ENCODE measurements at places on chromosomes 3 and 15.

GRCh38 chr3:178073366-178073765, 462.9 kb upstream of the KCNMB2 start:
- DNase-seq = no peak

DNA sequence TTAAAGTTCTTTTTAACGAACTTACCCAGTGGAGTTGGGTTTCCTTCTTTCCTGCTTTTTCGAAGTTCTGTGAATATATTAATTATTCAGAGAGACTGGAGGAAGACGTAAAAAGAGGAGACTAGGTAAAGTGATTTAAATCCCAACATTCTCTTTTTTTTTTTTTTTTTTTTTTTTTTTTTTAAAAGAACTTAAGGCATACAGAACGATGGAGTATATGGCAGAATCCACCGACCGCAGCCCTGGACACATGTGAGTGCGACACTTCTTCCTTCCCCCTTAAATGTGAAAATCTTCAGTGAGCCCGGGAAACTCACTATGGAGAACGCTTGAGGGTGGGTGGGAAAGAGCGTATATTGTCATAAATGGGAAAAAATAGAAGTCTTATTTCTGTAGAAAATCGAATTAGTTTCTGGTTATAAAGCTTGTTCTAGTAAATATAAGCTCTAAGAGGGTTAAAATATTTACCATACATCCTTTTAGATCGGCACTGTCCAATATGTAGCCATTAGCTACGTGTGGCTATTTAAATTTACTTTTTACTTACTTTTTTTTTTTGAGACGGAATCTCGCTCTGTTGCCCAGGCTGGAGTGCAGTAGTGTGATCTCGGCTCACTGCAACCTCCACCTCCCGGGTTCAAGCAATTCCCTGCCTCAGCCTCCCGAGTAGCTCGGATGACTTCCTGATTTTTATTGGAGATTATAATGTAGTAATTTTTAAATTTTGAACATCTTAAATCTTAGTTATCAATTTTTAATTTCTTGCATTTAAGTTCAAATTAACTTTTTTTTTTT, 892 bp downstream of the NMD3 start:
- DNase-seq = peak; percentile 46

GRCh38 chr3:174639406-174639805, 219.7 kb upstream of the NAALADL2 start:
- no peak for DNase-seq

- DNase-seq = peak; percentile 7
Observed at GRCh38 chr3:190696777-190697501, 165.6 kb downstream of the GMNC start.

DNA sequence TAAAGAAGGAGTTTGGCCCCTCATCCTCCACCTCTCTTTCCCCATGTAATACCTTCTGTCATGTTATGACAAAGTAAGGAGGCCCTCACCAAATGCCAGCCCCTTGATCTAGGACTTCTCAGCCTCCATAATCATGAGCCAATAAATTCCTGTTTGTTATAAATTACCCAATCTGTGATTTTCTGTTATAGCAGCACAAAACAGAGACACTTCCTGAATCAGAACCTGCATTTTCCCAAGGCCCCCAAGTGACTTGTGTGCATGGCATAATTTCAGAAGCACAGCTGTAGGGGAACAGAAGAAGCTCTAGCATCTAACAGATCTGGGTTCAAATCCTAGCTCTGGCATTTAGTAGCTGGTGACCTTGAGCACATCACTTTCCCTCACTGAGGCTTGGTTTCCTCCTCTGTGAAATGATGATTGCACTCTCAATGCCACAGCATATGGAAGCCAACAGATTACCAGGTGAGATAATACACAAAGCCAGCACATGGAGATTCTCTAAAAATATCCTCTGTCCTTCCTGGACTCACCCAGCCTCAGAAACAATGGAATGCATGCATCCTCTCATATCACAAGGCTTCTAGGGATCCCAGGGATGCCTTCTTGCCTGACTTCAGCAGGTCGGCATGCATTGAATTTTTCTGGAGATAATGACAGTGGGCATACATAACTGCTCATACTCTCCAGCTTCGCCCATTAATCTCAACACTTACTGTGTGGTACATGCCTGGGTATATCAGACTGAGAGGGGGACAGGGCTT, 26.3 kb downstream of the TLNRD1 start:
- no peak for DNase-seq

GRCh38 chr15:35374661-35375060, 171.3 kb downstream of the DPH6 start:
- no peak for DNase-seq

DNA sequence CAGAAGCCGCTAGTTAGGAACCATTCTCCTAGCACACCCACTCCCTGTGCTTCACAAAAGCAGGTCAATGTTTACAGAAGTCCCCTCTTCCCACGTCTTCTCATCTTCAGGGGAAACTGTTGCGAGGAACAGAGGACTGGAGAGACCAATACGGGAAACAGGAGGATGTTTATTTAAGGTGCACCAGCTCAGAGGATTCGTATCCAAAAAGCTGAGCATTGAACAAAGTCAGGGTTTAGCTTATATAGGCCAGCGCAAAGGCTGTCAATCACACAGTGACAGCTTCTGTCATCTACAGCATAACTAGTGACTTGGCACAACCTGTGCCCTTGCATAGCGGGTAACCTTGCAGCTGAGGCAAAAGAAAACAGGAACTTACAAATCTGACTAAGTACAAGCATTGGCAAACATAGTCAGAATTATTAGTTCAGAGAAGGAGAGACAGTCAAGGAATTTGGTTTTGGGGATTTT, 61.3 kb downstream of the ZDHHC19 start:
- DNase-seq = no peak

DNA sequence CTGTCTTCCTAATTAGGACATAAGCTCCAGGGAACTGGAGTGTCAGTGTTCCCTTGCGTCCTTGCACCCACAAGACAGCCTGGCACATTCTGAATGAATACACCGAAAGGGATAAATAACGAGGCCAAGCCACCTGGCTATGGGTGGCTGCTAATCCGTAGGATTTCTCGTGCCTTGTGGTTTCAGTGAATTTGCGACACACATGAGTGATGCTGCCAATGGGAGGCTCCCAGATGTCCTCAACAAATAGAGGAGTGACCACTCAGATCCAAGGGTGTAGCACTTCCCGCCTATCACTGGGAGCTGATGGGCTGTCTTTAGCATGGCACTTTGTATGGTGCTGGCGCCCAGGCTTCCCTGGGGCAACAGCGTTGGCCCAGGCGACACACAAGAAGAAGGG, 43.4 kb downstream of the APBA2 start:
- DNase-seq = no peak

GRCh38 chr3:56886314-56886713, 84.6 kb upstream of the ARHGEF3 start:
- DNase-seq = no peak

- DNase-seq = no peak
Observed at GRCh38 chr3:125120379-125121122, 64.8 kb upstream of the HEG1 start.

DNA sequence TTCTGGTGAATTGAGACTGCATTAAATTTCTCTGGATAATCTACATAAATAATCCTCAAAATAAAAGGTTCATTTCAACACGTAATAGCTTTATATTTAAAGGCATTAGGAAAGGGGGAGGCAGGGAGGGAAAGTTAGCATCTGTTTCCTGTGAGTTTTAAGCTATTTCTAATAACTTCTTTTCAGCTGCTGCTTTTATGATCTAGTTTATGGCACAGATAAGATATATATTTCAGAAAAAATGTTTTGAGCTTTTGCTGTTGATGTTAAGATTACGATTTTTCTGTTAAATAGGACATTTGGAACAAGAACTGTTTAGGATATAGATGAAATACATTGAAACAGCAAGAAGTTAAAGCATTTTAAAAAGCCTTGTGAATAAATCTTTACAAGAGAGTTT, 30.0 kb downstream of the UBE2E1 start:
- no peak for DNase-seq

DNA sequence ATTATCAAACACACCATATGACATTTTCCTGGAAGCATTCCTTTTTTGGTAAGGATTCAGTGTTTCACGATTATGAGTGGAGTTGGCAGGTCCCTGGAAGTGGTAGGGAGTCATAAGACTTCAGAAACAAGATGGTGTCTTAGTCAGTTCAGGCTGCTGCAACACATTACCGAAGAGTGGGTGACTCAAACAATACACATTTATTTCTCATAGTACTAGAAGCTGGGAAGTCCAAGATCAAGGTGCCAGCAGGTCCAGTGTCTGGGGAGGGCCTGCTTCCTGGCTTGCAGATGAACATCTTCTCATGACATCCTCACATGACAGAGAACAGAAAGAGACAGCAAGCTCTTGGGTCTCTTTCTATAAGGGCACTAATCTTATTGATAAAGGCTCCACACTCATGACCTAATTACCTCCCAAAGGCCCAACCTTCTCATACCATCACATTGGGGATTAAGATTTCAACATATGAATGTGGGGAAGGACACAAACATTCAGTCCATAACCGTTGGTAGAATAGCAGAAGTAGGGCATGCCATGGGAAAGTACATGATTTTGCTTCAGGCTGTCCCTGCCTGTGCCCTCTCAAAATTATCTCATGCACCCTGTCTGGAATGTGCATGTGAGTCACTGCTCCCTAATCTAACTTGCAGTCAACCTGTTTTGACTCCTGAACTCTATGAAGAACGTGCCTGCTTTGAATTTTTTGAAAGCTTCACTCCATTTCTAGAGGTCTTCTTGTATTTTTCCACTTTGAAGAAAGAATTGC, 72.5 kb downstream of the GTPBP8 start:
- no peak for DNase-seq

GRCh38 chr3:47803480-47804025, 615 bp downstream of the DHX30 start:
- peak; percentile 10 for DNase-seq

- DNase-seq = no peak
Observed at GRCh38 chr3:114122027-114122709, 56.7 kb downstream of the DRD3 start.

GRCh38 chr15:101252836-101253235, 988 bp upstream of the CHSY1 start:
- DNase-seq = no peak

DNA sequence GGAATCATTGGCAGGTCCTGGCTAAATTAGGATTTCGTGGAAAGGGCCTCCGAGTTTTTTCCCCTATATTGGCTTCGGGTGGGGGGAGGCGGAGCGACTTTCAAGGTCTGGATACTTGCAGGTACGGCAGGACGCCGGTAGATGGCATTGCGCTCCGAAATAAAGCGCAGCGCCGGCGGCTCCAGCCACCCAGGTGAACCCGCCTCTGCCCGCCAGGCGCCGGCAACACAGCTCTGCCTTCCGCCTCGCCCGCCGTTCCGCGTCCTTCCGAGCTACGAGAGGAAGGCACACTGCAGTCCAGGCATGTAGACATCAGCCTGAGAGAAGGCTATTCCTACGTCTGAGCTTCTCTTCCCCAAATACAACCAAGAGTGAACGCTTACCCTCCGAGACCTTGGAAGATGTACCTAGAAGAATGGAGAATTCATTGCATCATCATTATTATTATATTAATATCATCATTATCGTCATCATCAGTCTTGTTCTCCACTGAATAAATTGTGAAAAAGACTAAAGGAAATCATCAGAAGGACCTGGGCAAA, 514.1 kb downstream of the MECOM start:
- peak; percentile 84 for DNase-seq

GRCh38 chr3:170171563-170171962, 10.0 kb downstream of the PHC3 start:
- DNase-seq = no peak

- no peak for DNase-seq
Observed at GRCh38 chr3:37904601-37905000, 42.9 kb downstream of the CTDSPL start.
